ENCODE measurements at places on chromosomes 7 and 10.

- DNase-seq = no peak
Measured at GRCh38 chr7:116707289-116707688, 35.3 kb downstream of the MET start.

DNA sequence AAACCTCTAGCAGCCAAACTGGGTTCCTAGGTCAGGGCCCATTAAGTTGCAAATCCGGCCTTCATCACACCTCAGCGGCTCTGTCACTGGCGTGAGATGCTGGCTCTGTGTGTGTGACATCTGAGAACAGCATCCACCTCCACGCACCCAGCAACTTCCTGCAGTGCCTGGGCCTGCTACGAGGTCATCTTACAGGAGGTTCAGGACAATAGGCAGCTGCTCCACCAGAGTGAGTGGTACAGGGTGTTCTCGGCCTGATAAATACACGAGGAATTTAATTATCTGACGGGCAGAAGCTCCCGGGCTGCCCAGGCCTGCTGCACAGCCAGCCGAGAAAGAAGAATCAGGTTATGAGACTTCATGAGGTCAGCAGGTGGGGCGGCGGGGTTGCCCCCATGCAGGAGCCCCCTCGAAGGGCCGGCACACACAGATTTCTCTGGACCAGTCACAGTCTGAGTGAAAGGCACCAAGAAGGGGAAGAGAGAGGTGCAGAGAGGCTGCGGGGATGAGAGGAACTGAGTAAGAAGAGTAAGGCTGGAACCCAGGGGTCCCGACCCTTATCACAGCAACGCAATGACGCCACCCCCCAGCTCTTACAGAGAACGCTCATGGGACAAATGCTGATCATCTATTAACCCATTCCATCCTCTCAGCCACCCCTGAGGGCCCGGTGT, 49.3 kb downstream of the CALML3 start:
- DNase-seq = no peak

DNA sequence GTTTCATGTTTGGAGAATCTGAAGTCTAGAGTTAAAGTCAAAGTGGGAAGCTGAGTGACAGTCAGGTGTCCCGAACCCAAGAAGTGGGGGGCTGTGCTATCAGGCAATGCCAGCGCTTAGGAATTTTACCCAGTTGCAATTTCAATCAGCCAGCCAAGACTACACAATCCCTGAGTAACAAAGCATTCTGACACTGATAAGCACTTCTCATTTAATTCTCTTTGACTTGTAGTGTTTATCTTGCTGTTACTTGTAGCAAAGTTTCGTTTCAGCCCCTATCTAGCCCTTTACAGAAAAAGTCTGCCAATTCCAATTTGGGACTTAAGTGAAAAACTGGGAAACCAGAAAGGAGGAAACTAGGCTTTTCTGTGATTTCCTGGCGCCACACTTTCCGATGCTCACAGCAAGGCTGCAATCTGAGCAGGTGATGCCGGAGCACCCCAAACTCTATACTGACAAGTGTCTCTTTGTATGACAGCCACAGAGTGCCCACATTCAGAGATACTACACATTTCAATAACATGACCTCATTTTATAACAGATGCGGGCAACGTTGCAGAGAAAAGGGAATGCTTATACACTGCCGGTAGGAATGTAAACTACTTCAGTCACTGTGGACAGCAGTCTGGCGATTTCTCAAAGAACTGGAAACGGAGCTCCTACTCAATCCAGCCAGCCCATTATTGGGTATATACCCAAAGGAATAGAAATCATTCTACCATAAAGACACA, 61.0 kb downstream of the ITIH5 start:
- no peak for DNase-seq

- DNase-seq = no peak
Measured at GRCh38 chr10:43047288-43047970, 29.4 kb upstream of the RET start.

GRCh38 chr10:124078714-124079113, 14.7 kb downstream of the CHST15 start:
- DNase-seq = no peak

Data from NB4 (cell line).